ENCODE measurements at places on chromosomes 4 and X.

DNA sequence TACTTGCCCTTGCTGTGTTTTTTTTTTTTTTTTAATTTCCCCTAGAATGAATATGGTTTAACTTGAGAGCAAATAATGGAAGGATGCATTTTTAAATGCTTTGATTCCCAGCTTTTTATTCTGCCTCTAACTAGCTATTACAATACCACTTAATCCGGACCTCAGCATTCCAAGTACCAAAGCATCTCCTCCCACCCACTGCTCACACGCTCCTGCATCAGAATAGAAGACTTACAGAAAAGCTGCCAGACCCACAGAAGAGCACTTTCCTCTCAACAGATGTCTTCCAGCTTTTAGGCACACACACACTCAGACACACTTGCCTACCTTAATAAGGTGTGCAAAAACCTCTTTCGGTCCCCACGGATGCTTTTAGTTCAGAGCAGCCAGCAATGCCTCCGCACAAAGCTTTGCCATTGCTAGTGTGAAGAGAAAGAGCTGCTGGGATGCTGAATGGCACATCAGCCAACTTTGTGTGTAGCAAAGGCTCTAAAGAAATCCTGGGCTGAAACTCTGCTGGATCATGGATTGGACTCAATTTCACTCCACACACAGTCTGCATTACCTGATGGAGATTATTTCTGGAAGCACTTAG, 1056.2 kb downstream of the DMD start:
- no peak for DNase-seq

DNA sequence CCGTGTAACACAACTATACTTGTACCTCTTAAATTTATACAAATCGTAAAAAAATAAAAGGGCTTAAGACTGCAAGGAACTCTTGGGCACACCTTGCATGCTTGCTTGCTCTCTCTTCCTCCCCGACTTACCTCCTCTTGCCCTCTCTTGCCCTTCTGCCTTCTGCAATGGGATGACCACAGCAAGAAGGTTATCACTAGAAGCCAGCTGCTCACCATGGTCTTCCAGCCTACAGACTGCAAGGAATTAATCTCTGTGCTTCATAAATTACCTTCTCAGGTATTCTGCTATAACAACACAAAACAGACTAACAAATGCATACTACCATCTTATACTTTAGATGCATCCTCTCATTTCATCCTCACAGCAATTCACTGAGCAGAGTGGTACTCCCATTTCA, 92.1 kb downstream of the MRPL1 start:
- DNase-seq = no peak

DNA sequence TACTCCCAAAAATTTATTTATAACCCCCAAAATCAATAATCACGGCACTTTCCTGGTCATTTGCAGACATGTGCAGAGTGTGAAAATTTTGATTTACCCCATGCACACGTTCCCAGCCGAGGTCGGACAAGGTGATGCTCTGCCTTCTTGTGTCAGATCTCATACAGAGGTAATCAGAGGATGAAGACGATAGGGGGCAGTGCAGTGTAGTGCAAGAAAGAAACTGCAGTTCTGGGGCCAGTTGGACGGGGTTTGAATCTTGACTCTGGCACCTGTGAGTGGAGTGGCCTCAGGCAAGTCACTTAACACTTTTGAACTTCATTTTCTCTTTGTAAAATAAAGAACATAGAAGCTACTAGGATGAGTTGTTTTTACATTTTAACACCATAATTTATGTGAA, 88.4 kb downstream of the FRMPD3 start:
- DNase-seq = peak; percentile 2

GRCh38 chrX:9878146-9878820, 88.9 kb upstream of the CLDN34 start:
- peak; percentile 83 for DNase-seq

DNA sequence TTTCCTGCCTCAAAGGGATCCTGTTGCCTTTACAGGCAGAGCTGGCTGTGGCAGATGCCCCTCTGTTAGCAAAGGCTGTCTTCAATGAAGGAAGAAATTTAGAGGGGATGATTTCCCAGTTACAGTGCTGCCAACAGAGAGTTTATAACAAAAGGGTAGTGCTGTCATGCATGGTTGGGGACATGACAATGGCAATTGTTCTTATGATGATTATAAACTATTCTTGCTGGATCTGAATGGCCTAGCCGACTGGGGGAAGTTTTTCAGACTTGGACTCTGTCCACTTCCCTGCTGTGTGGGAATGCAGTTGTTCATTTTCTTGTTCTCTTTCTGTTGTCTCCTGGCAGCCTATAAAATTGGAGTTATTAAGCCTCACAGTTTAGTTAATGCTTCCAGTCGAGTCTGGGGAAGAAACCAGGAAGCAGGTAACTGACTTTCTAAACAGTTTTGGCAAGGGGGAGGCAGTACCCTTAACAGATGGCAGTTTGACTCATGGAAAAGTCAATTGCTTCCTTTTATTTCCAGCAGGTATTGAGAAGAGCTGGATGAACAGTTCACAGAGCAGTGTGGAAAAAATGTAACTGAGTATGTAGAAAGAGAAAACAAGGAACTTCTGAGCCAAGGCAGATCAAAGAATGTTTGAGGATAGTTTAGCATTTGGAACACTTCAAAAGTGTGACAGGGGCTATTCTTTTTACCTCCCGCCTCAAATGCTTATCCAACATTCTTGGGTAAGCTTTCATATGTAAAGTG, 582.6 kb downstream of the RAPGEF2 start:
- DNase-seq = no peak

- DNase-seq = no peak
Measured at GRCh38 chr4:6123116-6123515, 77.2 kb downstream of the JAKMIP1 start.

DNA sequence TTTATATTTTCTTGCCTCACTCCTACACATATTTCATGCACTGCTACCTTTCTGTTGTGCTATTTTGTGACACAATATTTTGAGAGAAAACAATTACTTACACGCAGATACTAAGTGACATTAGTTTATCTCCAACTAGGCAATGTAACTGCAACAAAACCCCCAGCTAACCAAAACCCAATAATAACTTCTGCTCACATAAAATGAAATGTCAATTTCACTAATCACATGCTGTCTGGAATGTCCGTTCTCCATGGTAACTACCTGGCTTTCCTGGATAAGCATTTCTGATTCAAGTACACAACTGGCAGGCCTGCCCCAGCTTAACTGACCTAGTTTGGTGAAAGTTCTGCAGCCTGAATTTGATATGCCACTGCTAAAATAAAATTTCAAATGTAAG, 313.5 kb downstream of the TMA16 start:
- DNase-seq = no peak

- DNase-seq = no peak
Measured at GRCh38 chrX:150254909-150255308, 108.2 kb upstream of the MAMLD1 start.

DNA sequence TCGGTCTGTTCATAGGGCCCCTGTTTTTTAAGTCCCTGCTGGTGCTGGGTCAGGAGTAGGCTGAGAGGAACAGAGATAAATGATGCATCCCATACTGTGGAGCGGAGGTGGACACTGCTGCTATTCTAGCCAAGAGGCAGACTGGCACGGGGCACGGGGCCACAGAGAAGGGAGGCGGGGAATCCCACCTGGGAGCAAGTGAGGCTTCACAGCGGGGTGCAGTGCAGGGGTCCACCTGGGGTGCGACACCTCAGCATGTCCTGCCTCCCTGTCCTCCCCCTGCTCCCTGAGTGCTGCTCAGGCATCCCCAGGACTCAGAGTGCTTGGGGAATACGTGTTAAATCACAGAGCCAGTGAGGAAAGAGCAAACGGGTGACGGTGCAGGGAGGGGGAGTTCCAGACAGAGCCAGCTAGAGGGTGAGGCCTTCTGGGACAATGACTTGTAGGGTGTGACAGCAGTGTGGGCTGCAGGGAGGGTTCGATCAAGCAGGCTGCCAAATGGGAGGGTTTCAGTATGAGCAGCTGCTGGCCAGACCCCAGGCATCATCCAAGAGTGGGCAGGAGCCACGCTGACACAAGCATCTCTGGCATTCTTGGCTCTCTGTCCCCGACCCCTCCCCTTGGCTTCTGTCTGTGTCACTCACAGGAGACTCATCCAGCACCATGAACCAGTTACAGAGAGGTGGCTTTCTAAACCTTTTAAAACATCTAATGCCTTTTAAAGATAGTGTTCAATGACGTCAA, 13.7 kb upstream of the HTRA3 start:
- no peak for DNase-seq

DNA sequence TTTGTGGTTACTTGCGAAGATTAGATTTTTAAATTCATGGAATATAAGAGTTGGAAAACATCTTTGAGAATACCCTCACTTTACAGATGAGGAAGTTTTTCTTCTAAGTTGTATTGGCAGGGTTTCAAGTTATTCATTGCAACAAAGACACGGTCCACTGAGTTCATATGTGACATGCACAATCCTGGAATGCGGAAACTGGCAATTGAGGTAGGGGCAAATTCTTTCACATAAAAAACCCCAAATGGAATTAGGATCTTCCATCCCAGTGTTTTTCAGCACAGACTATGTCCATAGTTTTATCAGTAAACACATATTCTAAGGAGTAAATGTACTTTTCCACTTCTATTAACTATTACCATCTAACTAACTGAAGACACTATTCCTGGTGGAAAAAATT, 81.8 kb upstream of the NAP1L5 start:
- DNase-seq = no peak

GRCh38 chr4:97938141-97938540, 205.1 kb downstream of the STPG2 start:
- no peak for DNase-seq

GRCh38 chr4:106277140-106277675, 38.8 kb downstream of the TBCK start:
- no peak for DNase-seq

DNA sequence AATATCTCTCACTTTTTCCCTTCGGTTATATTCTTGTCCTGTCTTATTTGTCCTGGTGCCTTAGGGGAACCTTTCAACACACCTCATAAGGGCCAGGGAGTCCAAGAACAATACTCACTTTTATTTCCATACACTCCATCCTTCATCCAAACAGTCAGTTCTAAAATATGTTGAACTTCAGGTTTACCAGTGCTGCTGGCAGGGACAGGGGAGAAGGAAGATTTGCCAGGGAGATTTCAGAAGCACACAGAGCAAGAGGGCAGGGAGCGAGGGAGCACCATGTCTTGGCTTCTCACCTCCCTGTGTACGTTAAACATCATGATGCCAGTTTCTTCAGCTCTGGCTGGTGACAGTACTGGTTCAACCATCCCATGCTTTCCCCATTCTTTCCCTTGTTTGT, 631.1 kb upstream of the FAT1 start:
- no peak for DNase-seq

GRCh38 chrX:74277846-74278245, 26.1 kb upstream of the ZCCHC13 start:
- no peak for DNase-seq

- peak; percentile 2 for DNase-seq
Measured at GRCh38 chr4:186021461-186022167, 47.3 kb upstream of the TLR3 start.

DNA sequence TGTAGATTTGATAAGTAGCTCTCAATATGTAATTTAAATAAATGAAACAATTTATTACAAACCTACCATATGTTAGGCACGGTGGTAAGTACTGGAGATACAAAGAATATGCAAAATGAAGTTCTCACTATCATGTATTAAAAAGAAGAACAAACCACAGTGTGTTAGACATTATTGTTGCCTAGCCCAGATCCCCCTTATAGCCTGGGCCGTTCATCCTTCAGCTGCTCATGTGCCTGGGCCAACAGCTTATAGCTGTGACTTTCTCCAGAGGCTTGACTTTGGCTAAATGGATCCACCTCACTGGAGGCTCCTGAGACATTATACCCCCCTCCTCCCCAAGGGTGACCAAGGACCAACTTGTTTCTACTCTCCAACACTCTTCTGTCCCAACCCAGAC, 29.8 kb upstream of the CCNG2 start:
- DNase-seq = no peak

DNA sequence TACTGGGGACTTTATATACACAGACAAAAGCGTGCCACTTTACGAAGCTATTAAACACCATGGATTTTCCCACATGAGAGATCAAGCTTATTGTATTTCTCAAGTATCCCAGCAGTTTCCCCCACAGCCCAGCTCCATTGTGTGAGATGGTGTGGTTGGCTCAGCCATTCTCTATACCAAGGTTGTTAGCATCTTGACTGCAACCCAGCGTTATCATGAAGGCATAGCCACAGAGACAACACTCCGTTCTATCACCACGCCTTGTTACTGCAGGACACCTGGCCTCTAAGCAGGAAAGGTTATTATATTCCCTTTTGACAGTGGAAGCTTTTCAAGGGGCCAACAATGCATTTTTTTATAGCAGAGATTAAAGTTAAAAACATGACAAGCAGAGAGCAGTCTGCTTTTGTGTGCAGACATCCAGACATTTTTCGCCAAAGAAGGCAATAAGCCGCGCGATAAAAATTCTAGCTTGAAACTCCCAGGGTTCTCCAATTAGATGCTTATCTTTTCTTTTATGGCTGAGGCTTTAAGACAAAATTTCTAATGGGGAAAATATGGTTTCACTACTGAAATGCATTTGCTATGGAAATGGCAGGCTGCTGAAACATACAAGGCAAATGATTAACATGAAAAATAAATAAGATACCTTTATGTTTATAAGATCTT, 206.1 kb downstream of the MID1 start:
- no peak for DNase-seq

GRCh38 chr4:1873291-1873690, 2.1 kb downstream of the NSD2 start:
- no peak for DNase-seq

DNA sequence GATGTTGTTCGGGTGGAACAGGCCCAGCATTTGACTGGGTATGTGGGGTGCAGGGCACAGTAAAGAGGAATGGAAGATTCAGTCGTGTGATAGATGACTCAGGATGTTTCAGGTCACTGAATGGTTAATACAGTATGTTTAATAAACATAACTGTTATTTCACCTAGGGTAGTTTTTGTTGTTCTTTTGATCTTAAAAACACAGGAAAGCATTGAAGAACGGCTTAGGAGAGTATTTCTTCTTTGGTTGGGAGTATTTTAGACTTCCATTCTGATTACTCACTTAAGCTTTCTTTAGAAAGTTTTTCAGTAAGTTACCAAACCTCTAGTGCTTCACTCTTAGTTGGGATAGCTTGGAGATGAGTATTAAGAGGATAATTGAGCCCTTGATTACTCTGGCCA, 62.3 kb downstream of the STAG2 start:
- DNase-seq = no peak

GRCh38 chr4:16579866-16580265, 318.6 kb downstream of the LDB2 start:
- no peak for DNase-seq

- DNase-seq = no peak
Measured at GRCh38 chr4:38090455-38091246, 130.5 kb downstream of the PTTG2 start.

DNA sequence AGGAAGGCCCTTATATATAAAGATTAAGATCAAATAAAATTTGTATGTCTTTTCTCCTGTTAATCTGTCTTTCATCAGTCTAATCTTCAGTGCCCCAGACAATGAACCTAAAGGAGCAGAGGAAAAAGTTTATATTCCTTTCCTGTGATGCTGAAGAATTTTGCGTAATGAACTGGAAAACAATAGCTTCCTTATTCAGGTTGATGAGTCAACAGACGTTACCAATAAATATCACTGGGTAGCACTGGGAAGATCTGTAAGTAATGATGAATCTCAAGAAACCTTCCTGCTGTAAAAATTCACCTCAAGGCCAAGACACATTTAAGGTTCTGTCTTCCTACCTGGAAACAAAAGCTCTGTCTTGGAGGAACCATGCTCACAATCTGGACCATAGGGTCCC, 25.5 kb downstream of the CDKN2AIP start:
- DNase-seq = no peak
